ENCODE measurements at places on chromosomes 3 and 15. TPM values are rescaled to one million over a fixed set of nuclear protein-coding genes. Genes with fewer than 3 reads are reported as not detected.

- peak; percentile 51 for DNase-seq
Observed at GRCh38 chr3:124607163-124607562, 123.1 kb upstream of the UMPS start.

Gene OXNAD1
- 12.1 TPM for total RNA-seq

DNA sequence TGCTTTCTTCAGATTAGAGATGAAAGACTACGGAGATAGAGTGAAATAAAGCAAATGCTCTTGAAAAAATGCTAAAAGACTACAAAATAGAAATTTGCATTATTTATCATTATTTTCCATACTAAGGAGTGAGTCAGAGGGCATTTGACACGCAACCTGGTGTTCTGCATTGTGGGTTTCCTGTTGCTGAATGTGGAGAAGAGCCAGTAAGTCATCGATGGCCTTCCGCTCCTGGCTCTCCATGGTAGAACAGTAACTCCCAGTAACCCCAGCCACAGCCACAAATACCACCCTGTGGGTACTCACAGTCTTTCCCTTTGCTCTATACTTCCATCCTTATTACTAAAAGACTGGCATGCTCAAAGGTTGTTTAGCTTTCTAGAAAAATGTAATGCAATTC, 61.5 kb downstream of the CGGBP1 start:
- peak; percentile 25 for DNase-seq

- no peak for DNase-seq
Observed at GRCh38 chr3:161571951-161572350, 75.3 kb downstream of the OTOL1 start.

- DNase-seq: no peak
Observed at GRCh38 chr15:63250312-63250965, 27.0 kb upstream of the APH1B start.

GRCh38 chr15:30985081-30985531, 6.3 kb downstream of the MTMR10 start:
- no peak for DNase-seq

- DNase-seq: no peak
Observed at GRCh38 chr3:127039719-127040118, 56.8 kb downstream of the PLXNA1 start.

- DNase-seq: no peak
Observed at GRCh38 chr3:19063936-19064335, 84.4 kb upstream of the KCNH8 start.

GRCh38 chr3:123256256-123256655, 54.5 kb downstream of the SEC22A start:
- DNase-seq: no peak

GRCh38 chr15:70094690-70095311, 2.9 kb downstream of the TLE3 start:
- DNase-seq: no peak

Gene P2RY13
- not detected for total RNA-seq

- no peak for DNase-seq
Observed at GRCh38 chr3:108152274-108152673, 61.4 kb upstream of the CD47 start.

Gene PLA2G4D
- not detected for total RNA-seq

DNA sequence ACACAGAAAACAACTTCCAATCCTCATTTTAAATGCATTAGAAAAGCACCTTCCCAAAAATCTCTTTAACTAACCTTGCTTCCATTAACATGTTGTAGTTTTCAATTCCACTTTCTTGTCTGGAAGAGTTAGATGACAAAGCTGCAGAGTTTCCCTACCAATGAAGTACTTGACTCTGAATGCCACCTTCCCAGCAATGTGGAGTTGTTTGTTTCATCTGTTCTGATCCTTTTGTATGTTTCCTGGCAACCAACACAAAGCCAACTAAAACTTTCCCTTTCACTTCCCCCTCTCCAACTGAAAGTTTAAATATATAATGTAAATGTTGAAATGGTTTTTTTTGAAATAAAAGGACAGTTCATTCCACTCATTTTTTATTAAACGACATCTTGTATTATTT, at the start of gene WDR49:
Gene WDR49, minus strand, starts transcription at position 183 of the 400 bp plus-strand sequence. CDS start 517 bp downstream, outside the sequence.
- DNase-seq: no peak

DNA sequence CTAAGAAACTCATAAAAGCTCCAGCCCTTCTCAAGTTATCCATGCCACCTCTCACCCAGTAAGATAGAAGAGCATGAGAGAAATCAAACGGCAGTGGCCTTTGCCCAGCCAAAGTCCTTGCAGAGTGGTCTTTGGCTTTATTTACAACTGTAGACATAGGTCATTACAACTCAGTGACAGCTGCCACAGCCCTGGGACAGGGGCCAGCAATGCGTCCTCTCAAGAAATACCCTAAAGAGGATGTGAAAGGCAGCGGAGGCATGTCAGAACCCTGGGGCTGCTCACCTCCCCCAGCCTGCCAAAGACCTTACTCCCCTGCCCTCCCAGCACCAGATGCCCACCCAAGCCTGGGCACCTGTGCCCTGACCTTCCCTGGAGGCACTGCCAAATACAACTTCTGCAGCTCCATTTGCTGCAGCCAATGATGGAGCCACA, 6.3 kb downstream of the ACAA1 start:
- no peak for DNase-seq

DNA sequence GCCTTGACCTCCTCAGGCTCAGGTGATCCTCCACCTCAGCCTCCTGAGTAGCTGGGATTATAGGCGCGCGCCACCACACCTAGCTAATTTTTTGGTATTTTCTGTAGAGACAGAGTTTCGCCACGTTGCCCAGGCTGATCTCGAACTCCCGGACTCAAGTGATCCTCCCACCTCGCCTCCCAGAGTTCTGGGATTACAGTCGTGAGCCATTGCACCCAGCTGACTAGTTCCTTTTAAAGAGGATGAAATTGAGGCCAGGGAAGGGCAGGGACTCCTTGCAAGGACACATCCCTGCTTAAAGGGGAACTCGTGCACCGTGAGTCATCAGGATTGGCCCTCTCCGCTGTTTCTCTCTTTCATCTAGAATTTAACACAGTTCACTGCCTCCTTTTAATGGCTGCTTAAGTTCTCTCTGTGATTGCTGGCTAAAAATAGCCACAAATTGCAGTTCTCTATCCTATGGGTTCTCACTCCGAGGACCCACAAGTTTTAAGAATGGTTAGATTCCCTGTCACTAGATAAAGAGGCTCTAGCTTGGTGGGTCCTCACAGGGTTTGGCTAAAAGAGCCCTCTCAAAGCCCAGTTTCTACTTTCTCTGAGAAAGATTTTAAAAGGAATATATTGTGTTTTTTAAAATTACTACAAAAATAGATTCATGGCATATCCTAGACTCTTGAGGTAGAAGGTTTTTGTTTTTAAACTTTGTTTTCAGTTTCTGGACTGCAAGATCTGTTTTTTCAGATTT, 1.4 kb downstream of the CRTAP start:
- DNase-seq: peak; percentile 61

DNA sequence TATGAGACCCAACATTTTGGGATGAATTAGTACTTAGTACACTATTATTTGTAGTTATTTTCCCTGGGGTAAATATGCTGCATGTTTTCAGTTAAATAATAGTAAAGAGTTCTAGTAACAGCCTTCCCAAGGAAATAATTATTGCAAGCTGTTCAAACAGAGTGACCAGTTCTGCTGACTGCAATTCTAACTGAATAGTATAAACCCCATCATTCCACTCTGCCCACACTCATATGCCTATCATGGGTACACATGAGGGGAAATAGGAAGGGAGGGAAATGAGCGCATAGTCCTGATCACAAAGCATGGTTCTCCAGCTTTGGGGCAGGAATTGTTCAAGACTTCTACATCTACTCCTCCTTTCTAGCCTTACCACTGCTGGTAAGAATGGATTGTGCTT, 18.7 kb downstream of the UQCC5 start:
- DNase-seq: no peak

Gene CCDC191
- 0.43 TPM for total RNA-seq

Gene ZMYND10
- total RNA-seq: 0.08 TPM

- DNase-seq: no peak
Observed at GRCh38 chr3:7630351-7630911, 769.5 kb downstream of the GRM7 start.

Gene LSAMP
- total RNA-seq: 5.9 TPM

Gene C3orf80
- 0.15 TPM for total RNA-seq

Gene BTBD1
- 51.6 TPM for total RNA-seq

Gene ROBO2
- 9.9 TPM for total RNA-seq

GRCh38 chr3:194504861-194505260, 18.1 kb upstream of the ATP13A3 start:
- DNase-seq: no peak

GRCh38 chr3:50630877-50631276, 13.9 kb downstream of the MAPKAPK3 start:
- DNase-seq: peak; percentile 42

Gene RAD54L2
- 5.7 TPM for total RNA-seq

DNA sequence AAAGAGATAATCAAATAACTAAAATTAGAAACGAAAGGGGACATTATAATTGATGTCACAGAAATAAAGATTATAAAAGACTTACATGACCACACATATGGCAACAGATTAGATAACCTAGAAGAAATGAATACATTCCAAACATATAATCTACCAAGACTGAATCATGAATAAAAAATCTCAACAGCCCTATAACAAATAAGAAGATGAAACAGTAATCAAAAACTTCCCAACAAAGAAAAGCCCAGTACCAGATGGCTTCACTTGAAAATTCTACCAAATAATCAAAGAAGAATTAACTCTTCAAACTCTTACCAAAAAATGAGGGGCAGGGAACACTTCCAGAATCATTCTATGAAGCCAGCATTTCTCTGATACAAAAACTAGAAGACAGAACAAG, 11.8 kb downstream of the TOP2B start:
- no peak for DNase-seq

DNA sequence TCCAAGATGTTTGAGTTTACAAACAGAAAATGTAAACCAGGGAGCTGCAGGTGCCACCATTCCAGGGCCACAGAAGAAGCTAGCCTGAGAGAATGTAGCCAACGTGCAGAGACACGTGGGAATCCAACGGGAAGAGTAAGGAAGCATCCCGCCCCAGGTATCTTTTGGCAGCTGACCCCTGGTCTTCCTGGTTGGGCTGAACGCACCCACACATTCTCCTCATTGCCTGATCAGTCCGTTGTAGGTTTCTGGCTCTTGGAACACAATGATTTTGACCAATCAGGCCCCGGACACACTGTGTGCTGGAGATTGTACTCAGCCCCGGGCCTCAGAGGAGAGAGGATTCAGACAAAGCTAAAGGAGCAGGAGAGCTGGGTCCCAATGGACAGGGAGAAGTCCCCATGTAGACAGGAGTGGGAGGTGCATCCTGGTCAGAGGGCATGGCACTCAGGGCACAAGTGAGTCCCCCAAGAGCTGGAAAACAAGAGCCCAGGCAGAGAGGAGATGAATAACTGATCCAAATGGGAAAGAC, 102.3 kb downstream of the TPRA1 start:
- DNase-seq: no peak

Gene SMCO1
- not detected for total RNA-seq

Data from H4 (cell line).